Immature natural killer cell (primary cell): ENCODE measurements at places on chromosomes 16 and 17.

- no peak for DNase-seq
These were observed 34.5 kb downstream of the SIAH1 start for GRCh38 chr16:48350736-48351135.

DNA sequence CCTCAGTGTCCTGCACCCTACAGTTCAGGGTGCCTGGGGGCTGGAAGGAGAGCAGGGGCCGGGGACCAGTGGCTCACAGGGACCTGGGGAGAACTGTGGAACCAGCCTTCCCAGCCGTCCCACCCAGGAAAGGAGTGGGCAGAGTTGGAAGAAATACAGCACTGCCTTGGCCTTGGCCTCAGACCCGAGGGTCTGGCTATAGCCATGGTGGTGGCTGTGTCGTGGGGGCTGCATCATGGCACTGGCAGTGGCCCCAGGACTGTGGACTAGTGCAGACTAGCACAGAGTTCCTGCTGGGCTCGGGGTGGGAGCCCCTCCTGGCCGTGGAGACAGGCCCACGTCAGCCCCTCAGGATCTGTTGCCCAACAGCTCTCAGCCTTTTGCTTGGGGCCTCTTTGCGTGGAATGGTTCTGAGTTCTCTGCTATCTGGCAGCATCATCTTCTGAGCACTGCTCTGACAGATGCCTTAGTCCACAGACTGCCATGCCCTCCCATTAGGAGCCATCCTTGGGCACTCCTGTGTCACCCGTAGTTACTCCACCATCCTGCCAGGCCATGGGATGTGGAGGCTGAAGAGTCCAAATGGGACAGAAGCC is 12.6 kb upstream of the DNASE1 start:
- DNase-seq = no peak

DNA sequence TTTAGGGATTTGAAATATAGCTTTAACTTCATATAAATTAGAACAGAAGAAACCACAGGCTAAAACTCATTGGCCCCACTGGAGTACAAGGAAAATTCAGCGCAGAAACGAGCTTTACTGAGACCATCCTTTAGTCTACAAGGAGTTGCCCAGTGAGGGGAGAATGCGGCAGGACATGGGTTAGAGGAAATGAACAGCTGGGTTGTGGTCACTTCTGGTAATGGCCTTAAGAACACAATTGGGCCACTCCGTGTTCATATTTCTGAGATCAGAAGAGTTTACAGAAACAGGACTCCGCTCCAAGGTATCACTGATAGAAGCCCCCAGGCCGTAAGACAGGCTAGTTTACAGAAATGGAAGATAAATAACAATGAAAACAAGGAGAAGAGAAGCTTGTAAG is 188.3 kb downstream of the ZFHX3 start:
- no peak for DNase-seq

DNA sequence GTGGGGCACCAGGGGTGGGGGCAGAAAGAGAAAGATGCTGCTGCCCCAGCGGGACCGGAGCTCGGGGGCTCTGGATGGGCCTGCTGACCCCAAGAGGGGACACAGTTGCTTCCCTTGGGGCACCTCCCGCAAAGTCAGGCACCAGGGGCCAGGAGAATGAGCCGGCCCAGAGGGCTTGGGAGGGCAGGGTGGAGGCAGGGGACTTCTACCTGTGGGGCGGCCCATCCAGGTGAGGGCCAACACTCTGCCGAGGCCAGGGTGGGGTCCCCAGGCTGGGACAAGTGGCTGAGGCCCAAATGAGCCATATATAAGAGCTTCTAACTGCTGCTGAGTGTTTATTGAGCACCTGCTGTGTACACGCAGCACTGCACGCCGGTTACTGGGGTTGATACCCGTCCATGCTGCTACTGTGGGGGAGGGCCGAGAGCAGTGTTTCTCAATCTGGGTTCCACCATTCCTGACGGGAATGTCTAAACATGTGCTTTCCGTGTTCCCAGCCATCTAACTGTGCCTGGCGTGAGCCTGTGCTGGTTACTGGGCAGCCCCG is 211.7 kb upstream of the GSE1 start:
- no peak for DNase-seq

GRCh38 chr17:77356690-77357201 is 216.0 kb downstream of the SEC14L1 start:
- DNase-seq = no peak

GRCh38 chr16:80791411-80791810 is 13.0 kb downstream of the CDYL2 start:
- DNase-seq = no peak

- DNase-seq = no peak
These were observed 92.3 kb downstream of the LITAF start for GRCh38 chr16:11494433-11494832.
